Stimulated activated CD4-positive, alpha-beta T cell treated with anti-CD3 and anti-CD28 coated beads, Interleukin-1b, Interleukin-23, amount 100 ng/mL, for 4 hours (primary cell): ENCODE measurements at places on chromosomes 13 and 19.

DNA sequence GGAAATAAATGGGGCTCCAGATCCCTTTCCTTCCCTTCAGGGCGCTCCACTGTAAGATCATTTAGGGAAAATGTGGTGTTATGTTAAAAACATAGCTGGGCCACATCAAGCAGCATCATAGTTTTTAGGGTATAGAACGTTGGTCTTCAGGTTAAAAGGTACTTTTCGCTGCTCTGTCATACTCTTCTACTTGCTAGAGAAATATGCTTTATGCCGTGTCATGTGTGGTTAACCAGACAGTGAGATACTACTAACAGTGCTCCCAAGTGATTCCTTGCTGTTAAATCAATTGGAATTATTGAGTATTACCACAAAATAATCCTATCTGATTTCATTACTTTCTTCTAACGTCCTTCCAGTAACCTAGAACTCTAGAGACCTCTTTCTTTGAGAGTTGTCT lies 1.1 kb upstream of the NDFIP2 start:
- DNase-seq, result no peak

- no peak for DNase-seq
Observed at GRCh38 chr13:75103976-75104375, 378.0 kb downstream of the TBC1D4 start.

GRCh38 chr19:46634656-46635218 lies 1.3 kb downstream of the GNG8 start:
- DNase-seq, result no peak

DNA sequence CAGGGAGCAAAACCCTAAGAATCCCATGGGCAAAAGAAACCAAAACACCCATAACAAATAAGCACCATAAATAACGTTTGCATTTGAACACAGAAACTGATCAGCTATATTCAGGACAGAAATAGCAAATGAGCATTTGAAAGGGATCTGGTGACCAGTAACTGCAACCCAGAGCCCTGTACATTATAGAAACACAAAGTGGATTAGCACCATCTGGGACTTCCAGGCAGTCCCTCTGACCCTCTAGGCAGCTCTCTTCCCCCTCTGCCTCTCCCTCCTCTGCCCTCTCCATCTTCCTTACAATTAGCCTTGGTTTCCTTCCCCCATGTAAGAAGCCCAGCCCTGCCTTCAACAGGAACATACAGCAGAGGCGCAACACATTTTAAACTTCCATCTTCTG lies 215.0 kb downstream of the DCLK1 start:
- DNase-seq, result no peak

DNA sequence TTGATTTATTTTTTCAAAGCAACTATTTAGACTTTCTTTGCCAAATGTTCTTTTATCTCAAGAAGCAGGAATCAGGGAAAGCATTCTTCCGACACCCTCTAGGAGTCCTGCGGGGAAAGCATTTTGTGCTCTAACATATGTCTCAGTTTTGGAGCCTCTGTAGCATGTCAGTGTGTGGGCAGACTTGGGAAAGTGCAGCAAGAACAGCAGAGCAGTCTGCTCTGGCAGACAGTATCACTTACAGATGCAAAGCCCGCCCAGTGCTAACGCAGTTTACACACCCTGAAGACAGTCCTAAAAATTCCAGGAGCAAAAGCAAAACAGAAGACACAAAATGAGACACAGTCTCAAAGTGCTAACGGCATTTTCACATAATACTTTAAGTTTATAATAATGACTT lies 393.5 kb downstream of the KLF12 start:
- no peak for DNase-seq

GRCh38 chr19:15112385-15112784 lies 5.2 kb downstream of the SYDE1 start:
- no peak for DNase-seq

DNA sequence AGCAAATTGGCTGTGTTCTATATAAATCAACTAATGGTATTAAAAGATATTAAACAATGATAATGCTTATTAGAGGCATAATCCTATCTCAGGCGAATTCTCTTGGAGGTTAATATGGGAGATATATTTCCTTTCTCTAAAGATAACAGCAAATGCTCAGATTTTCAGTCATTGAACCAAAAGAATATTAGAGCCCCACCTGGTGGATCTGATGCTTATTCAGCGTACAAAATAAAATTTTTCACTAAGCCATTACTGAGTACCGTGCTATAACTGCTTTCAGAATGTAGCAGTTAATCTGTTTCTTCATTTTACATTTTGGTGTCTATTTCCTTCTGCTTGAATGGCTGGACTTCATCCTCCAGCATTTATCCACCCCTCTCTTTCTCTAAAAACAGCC lies 143.3 kb upstream of the IPO5 start:
- no peak for DNase-seq

- DNase-seq, result no peak
Observed at GRCh38 chr19:45206328-45206727, 27.7 kb downstream of the BLOC1S3 start.

DNA sequence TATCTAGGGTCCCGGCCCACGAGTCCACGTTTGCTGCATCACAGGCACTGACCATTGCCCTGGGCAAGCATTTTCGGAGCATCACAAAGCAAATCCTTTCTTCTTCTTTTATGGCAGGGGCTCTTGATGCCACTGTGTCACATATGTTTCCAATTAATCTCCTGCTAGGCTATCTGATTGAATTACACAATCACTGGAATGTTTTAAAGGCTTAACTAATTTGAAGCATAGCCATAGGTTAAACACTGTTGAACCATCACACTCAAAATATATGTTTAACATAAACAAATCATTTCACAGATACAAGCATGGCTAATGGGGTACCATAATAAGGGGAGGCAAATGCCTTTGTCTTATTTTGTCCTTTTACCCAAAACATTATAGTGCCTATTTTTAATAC lies 338.3 kb downstream of the POU4F1 start:
- DNase-seq, result no peak

GRCh38 chr13:40230833-40231266 lies 435.6 kb downstream of the FOXO1 start:
- DNase-seq, result no peak

GRCh38 chr19:16293118-16294091 lies 31.2 kb upstream of the KLF2 start:
- no peak for DNase-seq

GRCh38 chr13:60227158-60227557 lies 63.4 kb upstream of the DIAPH3 start:
- DNase-seq, result no peak

DNA sequence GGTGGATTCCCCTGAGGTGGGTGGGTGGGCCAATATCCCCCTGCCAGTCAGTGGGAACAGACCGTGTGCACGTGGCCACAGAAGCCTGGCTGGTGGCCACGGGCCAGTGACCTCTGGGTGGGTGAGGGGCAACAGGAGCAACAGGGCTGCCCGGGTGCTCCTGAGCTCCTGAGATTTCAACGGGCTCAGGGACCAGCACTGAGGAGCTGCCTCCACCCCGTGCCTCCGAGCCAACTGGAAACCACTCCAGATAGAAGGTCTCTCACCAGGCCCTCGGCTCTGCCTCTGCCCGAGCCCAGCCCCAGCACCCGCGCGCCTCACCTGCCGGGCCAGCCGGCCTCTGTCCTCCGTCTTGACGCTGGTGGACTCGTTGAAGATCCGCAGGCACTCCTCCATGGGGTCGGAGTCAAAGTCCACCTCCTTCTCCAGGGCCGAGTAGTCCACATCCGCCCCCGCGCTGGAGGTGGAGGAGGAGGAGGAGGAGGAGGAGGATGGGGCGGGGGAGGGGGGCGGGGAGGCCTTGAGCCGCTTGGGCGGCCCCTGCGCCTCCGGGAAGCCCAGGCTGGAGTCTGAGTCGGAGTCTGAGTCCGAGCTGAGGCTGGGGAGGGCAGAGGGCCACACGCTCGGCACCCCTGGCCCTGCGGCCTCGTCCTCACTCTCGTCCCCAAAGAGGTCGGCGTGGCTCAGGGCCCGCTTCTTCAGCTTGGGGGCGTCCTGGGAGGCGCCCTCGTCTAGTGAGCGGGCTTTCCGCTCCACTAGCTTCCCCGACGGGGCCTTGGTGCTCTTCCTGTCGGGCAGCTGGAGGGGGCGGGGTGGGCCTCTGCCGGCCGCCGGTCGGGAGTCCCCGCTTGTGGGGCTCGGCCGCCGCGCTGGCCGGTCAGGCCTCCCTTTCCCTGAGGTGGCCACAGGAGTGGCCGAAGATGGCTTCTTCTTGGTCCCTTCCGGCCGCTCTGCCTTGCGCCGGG lies 14.8 kb upstream of the ATP8B3 start:
- DNase-seq, result no peak

DNA sequence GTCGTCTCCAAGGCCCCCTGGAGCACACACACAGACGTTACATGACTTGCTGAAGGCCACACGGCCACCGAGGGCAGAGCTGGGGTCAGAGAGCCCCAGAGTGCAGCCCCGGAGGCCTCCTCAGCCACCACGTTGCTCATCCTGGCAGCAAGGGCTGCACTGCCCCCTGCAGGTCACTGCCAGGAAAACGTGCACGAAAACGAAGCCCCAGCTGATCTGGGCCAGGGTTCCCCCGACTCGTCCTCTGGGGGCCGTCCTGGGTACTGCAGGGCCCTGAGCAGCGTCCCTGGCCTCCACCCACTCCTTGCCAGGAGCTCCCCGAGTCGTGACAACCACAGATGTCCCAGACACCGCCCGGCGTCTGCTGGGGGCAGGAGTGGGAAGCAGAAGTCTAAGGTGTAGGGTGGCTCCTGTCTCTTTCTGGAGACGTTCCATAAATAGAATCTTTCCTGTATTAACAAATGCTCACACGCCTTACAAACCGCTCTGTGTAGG lies 3.4 kb downstream of the TPGS1 start:
- peak; percentile 88 for DNase-seq

DNA sequence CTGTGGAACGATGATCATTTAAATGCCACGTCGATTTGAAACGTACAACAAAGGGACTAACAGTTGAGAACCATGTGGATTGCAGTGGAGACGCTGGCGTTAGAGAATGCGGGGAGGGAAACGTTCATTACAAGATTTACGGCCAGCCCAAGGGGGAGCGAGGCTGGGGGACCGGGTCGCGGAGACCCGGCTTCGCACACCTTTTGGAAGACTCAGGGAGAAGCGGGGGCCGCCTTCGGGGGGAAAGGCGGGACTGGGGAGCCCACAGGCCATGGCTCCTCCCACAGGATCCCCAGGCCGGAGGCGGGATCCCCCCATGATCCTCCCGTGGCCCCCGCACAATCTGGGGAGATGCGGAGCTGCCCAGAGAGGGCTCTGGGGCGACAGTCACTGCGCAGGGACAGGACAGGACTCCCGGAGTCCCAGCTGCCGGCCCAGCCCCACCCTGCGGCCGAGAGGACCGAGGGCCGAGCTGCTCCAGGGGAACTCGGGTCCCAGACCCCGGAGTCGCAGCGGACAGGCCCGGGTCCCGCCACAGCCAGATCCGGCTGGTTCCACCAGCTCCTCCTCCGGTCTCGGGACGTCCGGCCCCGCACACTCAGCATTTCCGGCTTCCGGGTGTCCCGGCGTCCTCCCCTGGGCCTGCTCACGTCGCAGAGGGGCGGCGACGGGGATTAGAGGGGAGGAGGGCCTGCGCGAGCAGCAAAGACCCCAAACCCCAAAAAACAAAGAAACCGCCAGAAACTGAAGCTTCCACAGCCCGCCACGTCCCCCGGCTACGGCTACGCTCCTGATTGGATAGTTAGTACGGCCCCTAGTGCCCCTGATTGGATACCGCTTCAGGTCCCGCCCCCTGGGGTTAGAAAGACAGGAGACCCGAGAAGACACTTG lies 21.1 kb upstream of the OR10H1 start:
- peak; percentile 89 for DNase-seq

DNA sequence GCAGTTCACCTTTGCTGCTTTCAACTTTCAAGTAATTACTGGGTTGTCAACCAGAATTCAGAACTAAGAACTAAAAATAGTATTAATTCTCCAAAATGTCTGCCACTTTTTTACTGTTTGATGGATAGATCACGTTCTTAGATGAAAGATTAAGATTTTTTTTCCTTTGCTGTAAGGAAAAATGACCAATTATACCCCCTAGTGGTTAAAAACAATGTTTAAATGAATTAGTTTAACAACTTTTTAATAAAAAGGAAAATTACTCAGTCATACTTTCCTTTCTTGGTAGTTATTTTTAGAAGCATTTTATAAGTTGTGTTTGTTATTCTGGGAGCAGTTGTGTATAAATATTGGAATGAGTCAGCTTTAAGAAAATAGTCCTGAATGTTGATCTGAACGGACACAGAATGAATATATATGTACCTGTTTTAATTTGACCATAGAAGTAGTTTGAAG lies 4.6 kb downstream of the TM9SF2 start:
- DNase-seq, result no peak

GRCh38 chr19:43711751-43712355 lies 4.0 kb upstream of the IRGC start:
- DNase-seq, result no peak

- DNase-seq, result no peak
Observed at GRCh38 chr13:99015606-99016490, 38.0 kb upstream of the DOCK9 start.

DNA sequence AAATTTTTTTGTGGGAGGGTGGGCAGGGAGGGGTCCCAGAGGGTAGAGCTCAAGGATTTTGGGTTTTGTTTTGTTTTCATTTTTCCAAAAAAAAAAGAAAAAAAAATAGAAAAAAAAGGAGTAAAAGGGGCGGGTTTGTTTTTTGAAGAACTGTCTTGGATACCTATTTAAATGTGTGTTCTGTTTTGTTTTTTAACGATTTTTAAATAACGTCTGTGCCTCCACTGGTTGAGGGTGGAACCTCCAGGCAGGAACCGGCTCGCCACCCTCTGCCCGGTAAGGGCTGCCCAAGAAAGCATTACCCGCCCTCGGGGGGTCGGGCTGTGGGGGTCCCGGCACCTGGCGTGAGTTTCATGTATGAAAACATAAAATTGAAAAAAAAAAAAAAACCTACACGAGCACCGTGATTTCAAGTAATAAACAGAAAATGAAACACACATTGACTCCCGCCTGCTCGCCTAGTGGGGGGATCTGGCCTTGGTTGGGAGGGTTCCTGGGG lies 10.4 kb downstream of the MIDN start:
- no peak for DNase-seq

- no peak for DNase-seq
Observed at GRCh38 chr13:84605927-84606326, 723.7 kb upstream of the SLITRK1 start.

GRCh38 chr13:84528408-84529070 lies 646.3 kb upstream of the SLITRK1 start:
- no peak for DNase-seq

DNA sequence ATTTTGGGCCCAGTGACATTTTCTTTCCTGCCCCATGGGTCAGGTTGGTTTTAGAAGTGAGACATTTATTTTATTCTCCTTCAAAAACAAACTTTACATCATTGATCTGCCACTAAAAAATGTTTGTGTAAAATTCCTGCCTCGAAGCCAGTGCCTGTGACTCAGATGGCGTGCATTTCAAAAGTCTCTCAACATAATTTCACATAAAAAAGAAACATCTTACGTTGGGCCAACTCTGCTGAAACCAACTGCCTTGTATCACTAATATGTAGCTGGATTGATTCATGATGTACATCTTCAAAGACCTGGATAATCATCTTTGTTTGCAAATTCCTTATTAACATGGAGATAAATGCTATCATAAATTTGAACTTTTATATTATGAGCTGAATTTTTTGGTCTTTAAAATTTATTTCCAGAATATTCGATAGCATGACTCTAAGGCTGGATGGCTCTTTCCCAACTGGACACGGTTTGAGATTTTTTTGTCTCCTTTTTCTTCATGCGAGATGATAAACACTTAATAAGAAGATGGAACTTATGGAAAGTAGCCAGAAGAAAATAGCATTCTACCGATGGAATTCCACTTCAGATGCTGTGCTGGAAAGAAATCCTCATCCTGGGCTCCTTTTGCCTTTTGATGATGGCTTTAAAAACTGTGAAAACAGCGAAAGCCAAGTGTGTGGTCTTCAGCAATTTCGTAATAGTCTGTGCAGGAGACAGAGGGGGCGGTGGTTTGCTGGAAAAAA lies 420.5 kb downstream of the FGF9 start:
- DNase-seq, result no peak

- no peak for DNase-seq
Observed at GRCh38 chr13:108560093-108560492, 69.3 kb upstream of the MYO16 start.
